ENCODE measurements at places on chromosomes 13 and 19.

GRCh38 chr19:28990522-28990921, 222.4 kb downstream of the UQCRFS1 start:
- no peak for DNase-seq

DNA sequence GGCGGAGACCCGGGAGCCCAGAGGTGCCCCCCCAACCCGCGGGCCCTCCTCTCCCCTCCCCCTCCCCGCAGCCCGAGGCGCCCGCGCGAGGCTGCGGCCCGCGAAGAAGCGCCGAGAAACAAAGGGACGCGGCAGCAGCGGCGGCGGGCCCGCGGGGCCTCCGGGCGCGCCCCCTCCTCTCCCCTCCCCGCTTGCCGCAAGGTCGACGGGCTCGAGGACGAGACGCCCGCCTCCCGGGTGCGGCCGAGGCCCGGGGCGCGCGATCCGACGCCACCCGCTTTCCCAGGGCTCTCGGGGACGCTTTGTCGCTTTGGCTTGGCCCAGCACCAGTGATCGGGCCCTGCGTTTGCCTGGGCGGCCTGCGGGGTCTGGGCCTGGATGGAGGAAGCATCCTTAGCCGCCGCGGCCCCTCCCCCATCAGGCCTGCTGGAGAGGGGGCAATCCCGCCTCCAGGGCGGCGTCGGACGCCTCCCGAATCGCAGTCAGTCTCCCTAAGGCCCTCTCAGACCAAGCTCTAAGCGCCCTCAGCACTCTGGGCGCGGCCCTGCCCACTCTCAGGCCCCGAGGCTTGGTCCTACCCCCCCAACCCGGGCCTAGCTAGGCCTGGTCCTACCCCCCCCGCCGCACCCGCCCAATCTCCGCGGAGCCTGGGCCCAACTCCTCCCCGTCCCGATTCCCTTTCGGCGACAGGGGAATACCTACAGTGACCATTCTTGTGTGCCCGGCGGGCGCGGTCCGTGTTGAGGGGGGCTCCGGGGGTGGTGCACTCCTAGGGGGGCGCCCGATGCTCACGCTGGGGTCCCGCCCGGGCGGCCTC, 740 bp downstream of the ELAVL3 start:
- DNase-seq, result no peak

DNA sequence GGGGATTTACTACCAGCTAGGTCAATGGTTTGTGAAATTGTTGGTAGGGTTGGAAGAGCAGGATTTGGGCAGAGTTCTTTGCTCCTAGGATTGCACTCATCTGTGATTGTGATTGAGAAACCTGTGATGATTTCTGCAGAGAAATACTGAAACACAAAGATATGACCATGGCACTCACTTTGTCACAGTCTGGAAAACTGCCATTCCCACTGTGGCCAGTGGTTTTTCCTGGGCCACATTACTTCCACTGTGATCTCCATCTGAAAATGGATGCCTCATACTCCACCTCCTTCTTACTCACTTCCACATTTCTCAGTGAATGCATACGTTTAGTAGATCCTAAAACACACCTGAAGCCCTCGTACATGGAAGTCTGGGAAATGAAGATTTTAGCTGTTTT, 593.2 kb downstream of the LMO7 start:
- no peak for DNase-seq

GRCh38 chr13:43792076-43792881, 5.5 kb upstream of the ENOX1 start:
- DNase-seq, result no peak

DNA sequence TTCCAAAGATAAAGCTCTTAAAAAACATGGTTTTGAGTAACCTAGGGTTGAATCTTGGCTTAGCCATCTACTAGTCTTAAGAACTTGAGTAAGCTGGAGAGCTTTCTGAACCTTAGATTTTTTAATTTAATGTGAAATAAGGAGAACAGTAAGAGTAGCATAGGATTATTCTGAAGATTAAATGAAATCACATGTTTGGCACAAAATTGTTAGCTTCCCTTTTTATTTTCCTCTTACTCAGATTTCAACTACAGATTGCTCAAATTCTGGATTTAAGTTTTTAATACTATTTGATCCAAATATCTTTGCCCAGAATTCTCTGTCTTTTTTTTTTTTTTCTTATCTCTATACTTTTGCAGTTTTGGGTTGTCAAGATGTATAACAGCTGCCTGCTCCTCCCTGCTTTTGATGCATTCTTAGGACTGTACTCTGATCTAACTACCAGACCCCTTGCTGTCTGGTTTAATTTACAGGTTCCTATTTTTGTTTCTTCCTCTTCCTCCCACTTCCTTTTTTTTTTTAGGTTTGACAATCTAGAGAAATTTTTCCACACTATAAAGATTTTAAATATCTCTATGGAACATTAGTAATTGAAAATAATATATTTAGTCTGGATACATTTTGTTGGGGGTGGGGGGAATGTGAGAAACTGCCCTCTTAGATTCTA, 12.3 kb downstream of the POMP start:
- no peak for DNase-seq

- DNase-seq, result peak; percentile 66
Measured at GRCh38 chr19:38683393-38684077, 36.1 kb downstream of the ACTN4 start.

- DNase-seq, result peak; percentile 57
Measured at GRCh38 chr19:2887391-2887914, 13.3 kb upstream of the ZNF57 start.

DNA sequence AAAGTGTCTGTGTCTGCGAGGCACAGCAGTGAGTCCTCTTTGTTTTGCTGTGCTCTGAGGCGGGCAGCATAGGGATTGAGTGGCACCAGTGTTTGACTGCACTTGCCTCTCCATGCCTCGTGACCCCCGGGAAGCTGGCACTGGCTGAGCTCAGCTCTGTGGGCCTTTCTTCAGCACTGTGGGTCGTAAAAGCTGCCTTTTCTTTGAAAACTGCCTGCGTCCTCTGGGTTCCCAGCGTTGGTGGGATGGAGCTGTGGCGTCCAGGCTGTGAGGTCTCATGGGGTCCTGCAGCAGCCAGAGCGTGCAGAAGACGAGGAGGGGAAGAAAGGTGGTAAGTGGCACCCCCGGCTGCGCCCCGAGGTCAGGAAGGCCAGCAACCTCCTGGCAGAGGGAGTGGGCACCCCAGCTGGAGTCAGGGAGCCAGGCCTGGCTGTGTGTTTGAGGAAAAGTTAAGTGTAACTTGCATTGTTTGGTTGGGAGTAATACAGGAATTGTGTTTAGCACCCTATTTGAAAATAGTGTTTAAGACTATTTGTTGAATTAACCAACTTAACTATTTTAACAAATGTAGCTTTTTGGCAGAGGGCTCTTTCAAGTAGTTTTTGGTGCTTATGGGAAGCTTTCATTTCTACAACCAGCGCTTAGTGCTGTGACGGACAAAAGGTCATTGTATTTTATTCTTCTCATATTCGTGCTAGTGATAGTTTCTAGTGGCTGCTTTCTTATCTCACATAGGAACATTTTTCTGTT, 79.3 kb upstream of the TEX29 start:
- DNase-seq, result no peak

GRCh38 chr13:24670961-24671381, 9.2 kb upstream of the ATP12A start:
- no peak for DNase-seq

DNA sequence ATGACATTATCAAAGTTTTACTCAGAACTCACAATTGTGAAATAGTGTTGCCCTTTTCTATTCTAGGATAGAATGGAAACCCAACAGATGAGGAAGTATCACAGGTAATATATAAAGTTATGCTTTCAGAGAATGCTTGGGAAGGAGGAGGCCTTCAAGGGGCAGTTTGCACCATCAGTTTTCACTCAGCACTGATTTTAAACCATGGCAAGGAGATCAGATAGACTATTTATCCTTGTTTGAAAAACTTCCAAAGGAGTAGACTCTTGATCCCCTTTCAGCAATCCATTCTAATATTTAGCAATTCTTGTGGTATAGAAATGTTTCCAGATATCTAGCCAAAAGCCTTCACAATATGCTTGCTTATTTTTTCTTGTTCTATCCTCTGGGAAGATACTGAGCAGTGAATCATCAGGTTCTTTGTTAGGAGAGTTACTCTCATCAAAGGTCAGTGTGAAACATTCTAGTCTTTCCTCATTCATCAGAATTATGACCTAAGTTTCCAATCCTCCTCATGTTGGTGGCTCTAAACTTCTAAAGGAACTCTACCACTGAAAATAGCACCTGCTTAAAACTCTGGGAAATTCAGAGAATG, 3.8 kb downstream of the GPC6 start:
- no peak for DNase-seq

DNA sequence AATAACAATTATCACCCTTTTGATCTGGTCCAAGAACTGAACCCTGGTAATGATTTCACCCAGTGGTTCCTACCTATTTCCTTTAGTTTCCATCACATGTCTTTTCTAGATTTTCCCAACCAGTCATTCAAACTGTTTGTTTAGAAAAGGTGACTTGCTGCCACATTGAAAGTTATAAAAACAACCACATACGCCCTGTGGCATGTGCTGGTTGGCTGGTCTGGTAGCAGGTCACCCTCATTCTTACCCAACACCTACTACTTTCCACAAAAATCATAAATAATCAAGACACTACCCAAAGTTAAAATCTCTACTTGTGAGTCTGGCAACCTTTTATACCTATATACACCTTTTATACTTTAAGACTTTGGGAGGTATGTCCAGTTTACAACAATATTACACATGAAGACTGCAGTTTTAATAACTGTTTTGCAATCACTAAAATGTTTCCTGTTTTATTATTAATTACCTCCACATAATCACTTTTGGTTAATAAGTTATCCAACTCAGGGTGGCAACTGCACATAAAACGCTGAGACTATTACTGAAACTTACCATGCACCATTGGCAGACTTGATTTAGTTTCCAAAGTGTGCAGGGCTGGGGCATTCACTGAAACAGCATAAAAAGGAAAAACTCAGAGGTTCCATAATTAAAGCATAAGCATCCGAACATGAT, 38.9 kb downstream of the DZIP1 start:
- DNase-seq, result no peak

DNA sequence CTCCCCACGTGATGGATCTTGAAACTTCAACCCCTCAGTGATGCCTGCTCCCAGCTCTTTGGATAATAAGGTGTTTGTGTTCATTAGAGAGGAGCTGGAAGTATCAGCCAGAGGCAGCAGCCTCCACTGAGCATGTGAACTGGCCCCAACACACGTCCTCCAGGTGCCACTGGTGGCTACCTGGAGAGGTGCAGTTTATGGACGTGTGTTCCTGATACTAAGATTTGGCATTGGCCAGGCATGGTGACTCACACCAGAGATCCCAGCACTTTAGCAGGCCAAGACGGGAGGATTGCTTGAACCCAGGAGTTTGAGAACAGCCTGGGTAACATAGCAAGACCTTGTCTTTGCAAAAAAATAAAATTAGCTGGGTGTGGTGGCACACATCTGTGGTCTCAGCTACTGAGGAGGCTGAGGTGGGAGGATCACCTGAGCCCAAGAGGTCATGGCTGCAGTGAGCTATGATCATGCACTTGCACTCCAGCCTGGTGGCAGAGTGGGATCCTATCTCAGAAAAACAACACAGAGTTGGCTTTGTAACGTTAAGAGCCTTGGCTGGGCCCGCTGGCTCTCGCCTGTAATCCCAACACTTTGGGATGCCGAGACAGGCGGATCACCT, 34.4 kb downstream of the SLC25A42 start:
- no peak for DNase-seq

DNA sequence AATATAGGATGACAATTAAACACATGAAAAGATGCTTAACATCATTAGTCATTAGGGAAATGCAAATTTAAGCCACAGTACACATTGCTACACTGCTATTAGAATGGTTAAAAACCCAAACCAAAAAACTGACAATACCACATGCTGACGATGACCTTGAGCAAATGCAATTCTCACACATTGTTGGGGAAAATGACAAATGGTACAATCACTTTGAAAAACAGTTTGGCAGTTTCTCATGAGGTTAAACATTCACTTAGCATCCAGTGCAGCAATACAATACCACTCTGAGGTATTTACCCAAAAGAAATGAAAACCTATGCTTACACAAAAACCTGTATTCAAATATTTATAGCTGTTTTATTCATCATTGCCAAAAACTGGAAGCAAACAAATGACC, 11.3 kb downstream of the FLT3 start:
- DNase-seq, result no peak

GRCh38 chr13:106061781-106062180, 473.7 kb downstream of the EFNB2 start:
- DNase-seq, result no peak

DNA sequence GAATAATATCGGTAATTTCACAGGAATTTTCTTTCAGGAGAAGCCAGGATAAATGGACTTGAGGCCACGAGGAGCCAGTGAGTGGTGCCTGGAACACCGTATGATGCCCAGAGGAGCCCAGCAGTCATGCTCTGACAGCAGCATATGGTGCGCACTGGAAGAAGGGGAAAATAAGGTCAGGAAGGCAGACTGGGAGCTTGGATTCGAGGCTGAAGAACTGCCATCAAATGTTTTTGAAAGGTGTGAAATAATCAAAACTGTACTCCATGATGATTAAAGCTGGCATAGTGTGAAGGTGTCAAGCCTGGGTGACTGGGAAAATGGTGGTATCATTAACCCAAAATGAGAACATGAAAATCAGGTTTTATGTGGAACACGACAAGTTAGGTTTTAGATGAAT, 374.2 kb downstream of the DIAPH3 start:
- DNase-seq, result no peak

DNA sequence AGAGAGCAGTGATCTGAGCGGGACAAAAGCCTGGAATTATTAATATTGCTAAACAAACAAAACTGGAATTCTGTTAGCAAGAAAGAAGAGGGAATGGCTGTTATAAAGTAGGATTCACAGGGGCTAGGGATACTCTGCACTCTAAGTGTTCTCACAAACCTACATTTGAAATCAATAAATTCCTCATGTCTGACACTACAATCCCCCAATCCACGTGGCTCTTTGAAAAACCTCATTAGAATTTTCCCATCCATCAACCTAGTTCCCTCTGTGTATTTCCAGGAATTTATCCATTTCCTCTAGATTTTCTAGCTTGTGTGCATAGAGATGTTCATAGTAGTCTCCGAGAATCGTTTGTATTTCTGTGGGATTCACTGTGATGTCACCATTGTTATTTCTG, 307.5 kb downstream of the RBM26 start:
- DNase-seq, result no peak

GRCh38 chr19:4447327-4448146, 10.1 kb downstream of the UBXN6 start:
- no peak for DNase-seq

Measured in right lung (tissue), 10 donors.